ENCODE measurements at places on chromosomes 3 and 15.

GRCh38 chr3:170780471-170780870, 89.5 kb downstream of the RPL22L1 start:
- no peak for DNase-seq

- DNase-seq = peak; percentile 16
Observed at GRCh38 chr3:66609660-66610561, 109.1 kb upstream of the LRIG1 start.

- no peak for DNase-seq
Observed at GRCh38 chr15:74568594-74568993, 27.6 kb downstream of the ARID3B start.

DNA sequence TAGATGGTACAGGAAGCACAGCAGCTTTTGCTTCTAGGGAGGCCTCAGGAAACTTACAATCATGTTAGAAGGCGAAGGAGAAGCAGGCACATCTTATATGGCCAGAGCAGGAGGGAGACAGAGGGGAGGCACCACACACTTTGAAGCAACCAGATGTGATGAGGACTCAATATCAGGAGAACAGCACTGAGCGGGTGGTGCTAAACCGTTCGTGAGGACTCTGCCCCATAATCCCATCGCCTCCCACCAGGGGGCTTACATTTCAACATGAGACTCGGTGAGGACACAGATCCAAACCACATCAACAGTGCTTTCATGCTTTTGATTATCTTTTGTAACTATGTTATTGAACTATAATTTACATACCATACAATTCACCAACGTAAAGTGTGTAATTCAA, 7.6 kb upstream of the TMEM44 start:
- DNase-seq = no peak

DNA sequence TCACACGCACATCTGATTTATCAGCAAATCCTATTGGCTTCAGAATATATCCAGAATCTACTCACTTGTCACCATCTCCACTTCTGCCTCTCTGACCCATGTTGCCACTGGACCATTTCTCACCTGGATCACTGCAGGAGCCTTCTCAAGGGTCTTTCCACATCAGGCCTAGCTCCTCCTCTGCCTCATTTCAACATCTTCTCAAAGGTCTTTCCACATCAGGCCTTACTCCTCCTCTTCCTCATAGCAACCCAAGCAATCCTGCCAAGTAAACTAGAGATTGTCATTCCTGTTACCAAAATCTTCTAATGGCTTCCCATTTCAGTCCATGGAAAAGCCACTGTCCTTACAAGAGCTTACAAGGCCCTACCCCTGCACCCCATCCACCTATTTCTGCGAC, 18.0 kb upstream of the DUT start:
- DNase-seq = no peak

- DNase-seq = no peak
Observed at GRCh38 chr3:123781138-123781537, 103.0 kb downstream of the MYLK start.

DNA sequence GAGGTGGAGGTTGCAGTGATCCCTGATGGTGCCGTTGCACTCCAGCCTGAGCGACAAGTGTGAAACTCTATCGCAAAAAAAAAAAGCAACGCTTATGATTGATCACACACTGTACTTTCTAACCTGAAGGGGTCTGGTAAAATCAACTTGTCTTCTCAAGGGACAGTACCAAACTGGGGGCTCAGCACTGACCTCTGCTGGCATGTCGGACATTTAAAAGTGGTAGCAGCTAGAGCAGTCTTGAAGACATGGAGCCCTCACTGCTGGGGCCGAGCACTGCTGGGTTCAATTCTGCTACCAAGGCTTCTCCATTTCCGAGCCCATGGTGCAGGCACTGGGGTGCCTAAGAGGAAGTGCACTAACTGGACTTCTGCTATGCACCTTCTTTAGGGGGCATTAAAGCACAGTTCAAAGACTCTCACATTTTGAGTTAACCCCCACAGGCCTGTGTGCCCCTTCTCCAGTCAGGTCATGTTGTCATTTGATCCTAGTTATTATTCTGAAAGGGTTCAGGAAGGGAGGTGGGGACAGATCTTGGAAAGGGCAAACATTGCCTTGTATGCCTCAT, 26.4 kb upstream of the LAMP3 start:
- DNase-seq = no peak

Measured in mammary epithelial cell (primary cell).